ENCODE measurements at places on chromosomes 2 and 18. TPM values are rescaled to one million over a fixed set of nuclear protein-coding genes. Genes with fewer than 3 reads are reported as not detected.

DNA sequence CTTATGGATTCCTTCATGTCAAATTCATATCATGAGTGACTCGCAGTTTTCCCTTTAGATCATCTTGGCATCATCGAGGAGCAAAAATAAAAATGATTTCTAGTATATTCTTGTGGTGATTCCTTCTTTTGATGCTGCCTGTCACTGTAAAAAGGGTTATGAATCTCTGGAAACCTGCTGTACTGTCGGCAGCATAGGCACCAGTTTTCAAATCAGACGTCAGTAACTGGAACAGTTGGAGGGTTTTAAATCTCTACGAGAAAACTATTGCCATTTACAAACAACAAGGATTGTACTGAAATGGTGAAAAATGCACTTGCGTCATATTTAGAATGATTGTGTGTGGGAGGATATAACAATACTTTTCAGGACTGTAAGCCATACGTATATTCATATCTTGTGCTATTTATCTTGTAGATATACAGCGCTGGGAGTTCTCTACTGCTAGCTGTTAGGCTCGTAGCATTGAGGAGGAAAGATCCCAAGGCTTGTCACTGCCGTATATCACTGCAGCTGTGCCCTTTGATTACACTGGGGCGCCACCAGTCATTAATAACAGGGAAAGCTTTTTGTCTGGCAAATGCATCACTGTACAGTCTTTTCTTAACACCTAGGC, 320.7 kb downstream of the MTX2 start:
- no peak for DNase-seq

DNA sequence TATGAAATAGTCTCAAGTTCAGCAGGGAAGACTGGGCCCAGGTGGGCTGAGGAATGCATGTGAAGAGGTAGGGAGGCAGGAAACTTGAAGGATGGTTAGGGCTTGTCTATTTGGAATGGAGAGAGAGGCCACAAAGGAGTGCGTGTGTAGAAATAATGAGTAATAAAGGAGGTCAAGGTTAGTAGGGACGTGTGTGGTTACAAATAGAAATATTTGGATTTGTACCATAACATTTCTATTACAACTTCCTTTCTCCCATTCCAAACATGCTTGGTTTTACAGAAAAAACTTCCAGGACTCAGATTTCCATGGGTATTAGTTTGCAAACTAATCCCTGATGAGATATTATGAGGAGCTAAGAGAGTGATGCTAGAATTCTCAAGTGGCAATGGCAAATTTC, 280.6 kb downstream of the NCKAP5 start:
- DNase-seq: no peak

- no peak for DNase-seq
These were observed 486.0 kb downstream of the ERBB4 start for GRCh38 chr2:212052412-212053159.

GRCh38 chr2:126317790-126318431, 338.0 kb upstream of the GYPC start:
- no peak for DNase-seq

GRCh38 chr2:239156516-239157265, 244.1 kb downstream of the HDAC4 start:
- peak; percentile 41 for DNase-seq

DNA sequence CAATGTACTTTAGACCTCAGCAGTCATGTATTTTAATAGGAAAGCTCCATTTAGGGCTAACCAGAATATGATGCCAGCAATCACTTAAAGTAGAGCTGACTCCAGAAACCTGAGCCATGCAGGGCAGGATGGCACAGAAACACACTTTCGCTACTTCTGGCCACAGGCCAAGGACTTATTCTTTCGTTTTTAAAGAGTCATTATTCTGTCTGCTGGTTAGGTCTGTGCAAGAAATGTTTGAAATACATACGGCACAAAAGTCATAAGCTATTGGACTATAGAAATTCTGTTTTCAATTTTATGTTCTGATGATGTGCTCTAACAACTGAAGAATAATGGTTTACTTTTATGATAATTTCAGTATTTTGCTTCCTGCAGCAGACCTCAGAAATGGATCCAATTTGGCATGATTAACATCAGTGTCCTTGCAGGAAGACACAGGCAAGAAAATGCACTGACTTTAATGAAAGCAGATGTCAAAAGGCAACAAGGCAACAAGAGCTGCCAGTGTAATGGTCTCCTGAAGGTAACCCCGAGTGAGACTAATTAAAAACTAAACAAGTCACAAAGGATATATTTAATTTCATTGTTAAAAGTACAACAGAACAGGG, 114.4 kb upstream of the CHRNA1 start:
- DNase-seq: no peak

Gene CNDP2
- 244 TPM for total RNA-seq

Gene VIT
- not detected for total RNA-seq
